ENCODE measurements at places on chromosomes 7 and 10. TPM values are rescaled to one million over a fixed set of nuclear protein-coding genes. Genes with fewer than 3 reads are reported as not detected.
A peak's percentile ranks its signal among the peaks of the same experiment; 100 is the strongest.

Gene LZTS2
- 64.4 TPM for total RNA-seq

GRCh38 chr7:112238852-112239610 is 32.5 kb downstream of the ZNF277 start:
- DNase-seq: peak; percentile 61

- DNase-seq: no peak
Measured at GRCh38 chr10:122142641-122143237, 128.4 kb upstream of the BTBD16 start.

GRCh38 chr10:112363696-112364688 is 9.9 kb upstream of the ACSL5 start:
- no peak for DNase-seq

- DNase-seq: no peak
Measured at GRCh38 chr10:34384372-34384771, 430.7 kb downstream of the PARD3 start.

Gene NKX2-3
- total RNA-seq: not detected

DNA sequence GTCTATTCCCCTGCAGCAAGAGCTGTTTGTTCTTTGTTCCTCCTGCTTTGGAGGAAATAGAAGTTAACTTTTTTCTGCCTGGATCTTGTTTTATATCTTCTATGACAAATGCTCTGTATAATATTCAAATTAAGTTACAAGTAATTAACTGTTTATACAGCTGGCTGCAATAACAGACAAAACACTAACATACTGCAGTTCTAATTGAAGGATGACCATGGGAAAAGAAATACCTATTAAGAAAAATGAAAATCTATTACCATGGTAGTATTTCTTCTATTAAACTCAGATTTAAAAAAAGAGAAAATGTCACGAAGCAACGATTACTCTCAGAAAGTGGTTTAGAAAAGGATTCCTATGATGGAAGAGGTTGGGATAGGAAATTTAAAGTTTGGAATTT is 213.8 kb upstream of the PLXNA4 start:
- DNase-seq: no peak

- peak; percentile 96 for DNase-seq
Measured at GRCh38 chr10:78263521-78263988, 229.9 kb downstream of the RPS24 start.

DNA sequence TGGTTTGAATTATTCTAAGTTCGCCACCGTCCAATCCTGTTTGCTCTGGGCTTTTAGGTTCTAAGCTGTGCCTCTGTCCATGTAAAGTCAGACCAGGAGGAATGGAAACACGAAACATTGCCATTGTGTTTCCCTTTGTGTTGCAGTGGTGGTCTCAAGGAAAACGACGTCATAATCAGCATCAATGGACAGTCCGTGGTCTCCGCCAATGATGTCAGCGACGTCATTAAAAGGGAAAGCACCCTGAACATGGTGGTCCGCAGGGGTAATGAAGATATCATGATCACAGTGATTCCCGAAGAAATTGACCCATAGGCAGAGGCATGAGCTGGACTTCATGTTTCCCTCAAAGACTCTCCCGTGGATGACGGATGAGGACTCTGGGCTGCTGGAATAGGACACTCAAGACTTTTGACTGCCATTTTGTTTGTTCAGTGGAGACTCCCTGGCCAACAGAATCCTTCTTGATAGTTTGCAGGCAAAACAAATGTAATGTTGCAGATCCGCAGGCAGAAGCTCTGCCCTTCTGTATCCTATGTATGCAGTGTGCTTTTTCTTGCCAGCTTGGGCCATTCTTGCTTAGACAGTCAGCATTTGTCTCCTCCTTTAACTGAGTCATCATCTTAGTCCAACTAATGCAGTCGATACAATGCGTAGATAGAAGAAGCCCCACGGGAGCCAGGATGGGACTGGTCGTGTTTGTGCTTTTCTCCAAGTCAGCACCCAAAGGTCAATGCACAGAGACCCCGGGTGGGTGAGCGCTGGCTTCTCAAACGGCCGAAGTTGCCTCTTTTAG is 46.3 kb upstream of the DMBT1 start:
- DNase-seq: no peak

DNA sequence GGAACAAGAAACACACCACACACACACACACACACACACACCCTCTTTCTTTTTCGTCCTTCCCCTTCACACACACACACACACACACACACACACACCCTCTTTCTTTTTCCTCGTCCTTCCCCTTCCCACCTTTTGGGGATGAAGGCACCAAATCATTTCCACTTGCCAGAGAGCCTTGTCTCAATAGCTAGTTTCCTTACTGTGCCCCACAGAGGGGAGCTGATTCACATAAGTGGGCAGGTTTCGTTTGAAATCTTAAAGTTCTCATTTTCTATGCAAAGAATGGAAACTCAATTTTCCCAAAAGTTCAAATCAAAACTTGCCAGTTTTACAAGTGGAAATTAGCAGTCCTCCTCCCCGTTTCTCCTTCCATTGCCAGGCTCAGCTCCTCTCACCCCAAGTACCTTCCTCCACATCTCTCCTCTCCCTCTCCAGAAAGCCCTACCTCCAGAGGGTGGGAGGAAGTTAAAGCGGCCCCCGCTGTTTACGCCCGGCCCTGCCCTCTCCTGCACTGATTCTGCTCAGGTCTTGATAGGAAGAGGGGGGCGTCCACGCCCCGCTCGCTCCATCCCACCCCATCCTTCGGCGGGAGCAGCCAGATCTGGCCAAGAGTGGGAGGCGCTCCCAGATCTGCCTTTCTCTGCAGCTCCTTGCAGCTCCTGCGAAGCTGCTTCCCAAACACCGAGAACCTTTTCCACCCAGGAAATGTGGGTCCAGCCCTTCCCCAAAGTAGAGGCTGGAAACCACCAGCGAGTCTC is 1.3 kb downstream of the CTTNBP2 start:
- DNase-seq: no peak

- DNase-seq: no peak
Measured at GRCh38 chr7:80127412-80128160, 7.0 kb upstream of the GNAI1 start.

- no peak for DNase-seq
Measured at GRCh38 chr10:26474026-26474425, 35.9 kb downstream of the APBB1IP start.

Gene SDK1
- not detected for total RNA-seq

GRCh38 chr7:1839701-1840100 is 169.6 kb downstream of the ELFN1 start:
- DNase-seq: no peak

DNA sequence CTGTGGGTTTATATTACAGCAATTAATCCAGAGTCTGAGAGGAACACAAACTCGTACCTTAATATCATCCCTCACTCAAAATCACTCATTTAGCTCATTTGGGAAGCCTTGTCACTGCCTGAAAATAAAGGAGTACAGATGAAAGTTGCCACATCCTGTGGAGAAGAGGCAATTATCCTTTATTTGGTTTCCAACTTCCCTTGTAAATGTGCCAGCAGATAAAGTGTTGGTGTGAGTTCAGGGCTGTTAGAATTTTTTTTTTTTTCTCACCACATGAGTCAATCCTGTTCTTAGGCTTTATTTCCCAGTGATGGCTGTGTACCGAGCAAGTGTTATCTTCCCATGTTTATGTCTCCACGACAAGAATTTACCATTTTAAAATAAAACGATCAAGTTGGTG is 99.0 kb upstream of the SMIM30 start:
- DNase-seq: no peak

Gene ANLN
- 108 TPM for total RNA-seq

Gene SPDYE11
- total RNA-seq: not detected

Gene PNLIPRP2
- total RNA-seq: not detected

Gene SKAP2
- 10.6 TPM for total RNA-seq

Gene HPSE2
- total RNA-seq: not detected

GRCh38 chr10:9305018-9305655 is 1250.6 kb downstream of the GATA3 start:
- no peak for DNase-seq

DNA sequence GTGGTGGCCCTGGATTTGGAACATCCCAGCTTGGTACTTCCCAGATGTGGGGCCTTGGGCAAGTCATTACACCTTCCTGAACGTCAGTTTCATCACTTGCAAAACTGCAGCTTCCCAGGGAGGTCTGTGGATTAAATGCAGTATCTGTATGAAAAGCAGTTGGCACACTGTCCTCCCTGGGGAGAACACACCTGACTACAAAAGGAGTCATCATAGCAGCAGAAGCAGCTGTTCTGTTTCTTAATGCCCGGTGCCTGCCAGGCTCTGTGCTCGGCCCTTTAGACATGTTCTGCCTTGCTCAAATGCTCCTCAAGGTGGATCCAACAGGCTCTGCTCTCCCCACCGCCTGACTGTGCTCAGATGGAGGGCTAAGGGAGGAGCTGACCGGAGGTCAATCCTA is 31.0 kb downstream of the CDCA7L start:
- DNase-seq: no peak

GRCh38 chr10:15725603-15726002 is 5.9 kb upstream of the ITGA8 start:
- DNase-seq: no peak

Gene ZNF425
- 1.9 TPM for total RNA-seq

GRCh38 chr10:62721687-62722086 is 82.8 kb upstream of the ADO start:
- no peak for DNase-seq

DNA sequence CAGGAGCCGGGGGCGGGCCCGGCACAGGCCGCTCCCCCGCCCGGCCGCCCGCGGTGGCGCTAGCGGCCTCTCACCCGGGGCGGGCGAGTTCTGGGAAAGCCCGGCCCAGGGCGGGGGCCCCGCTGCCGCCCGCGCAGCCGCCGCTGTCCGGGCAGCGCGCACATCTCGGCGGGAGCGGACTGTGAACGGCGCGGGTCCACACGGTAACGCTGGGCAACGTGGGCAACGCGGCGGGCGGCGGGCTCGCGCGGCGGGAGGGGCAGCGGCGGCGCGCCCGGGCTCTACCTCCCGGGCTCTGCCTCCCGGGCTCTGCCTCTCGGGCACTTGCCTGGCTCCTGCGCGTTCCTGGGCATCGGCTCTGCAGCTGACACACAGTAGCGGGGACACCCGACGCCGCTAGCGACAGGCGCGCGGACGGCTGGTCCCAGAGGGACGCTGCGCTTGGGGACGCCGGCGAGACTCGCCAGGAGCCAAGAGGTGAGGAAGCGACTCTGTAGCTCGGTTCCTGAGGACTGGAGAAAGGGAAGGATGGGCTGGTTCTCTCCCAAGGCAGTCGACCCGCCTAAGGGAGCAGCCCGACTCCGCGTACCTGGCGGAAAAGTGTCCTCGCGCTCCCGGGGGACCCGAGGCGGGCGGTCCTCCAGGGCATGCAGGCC is at the start of gene PLCE1:
Gene PLCE1, plus strand, starts transcription at position 150 of the 656 bp plus-strand sequence. CDS start 37,116 bp downstream, outside the sequence.
- DNase-seq: peak; percentile 70

GRCh38 chr7:43104874-43105520 is 7.5 kb upstream of the HECW1 start:
- no peak for DNase-seq

DNA sequence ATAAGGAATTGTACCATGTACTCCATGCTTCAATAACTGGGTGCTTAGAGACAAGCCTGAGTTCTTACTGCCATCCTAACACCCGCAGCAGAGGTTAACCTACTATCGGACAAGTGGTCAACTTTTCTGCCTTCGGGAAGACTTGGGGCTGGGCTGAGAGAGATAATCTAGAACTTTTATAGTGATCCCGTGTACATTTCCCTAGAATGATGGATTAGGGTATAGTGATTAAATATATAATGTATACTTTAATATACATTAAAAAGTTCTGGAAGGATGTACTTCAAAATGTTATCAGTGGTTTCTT is 12.2 kb upstream of the HNRNPF start:
- DNase-seq: no peak
